ENCODE measurements at places on chromosomes 12 and 14.
A peak's percentile ranks its signal among the peaks of the same experiment; 100 is the strongest.

GRCh38 chr12:21971344-21971743, 30.1 kb upstream of the ABCC9 start:
- DNase-seq: no peak

GRCh38 chr14:73227812-73228781, 9.2 kb upstream of the PAPLN start:
- DNase-seq: no peak

DNA sequence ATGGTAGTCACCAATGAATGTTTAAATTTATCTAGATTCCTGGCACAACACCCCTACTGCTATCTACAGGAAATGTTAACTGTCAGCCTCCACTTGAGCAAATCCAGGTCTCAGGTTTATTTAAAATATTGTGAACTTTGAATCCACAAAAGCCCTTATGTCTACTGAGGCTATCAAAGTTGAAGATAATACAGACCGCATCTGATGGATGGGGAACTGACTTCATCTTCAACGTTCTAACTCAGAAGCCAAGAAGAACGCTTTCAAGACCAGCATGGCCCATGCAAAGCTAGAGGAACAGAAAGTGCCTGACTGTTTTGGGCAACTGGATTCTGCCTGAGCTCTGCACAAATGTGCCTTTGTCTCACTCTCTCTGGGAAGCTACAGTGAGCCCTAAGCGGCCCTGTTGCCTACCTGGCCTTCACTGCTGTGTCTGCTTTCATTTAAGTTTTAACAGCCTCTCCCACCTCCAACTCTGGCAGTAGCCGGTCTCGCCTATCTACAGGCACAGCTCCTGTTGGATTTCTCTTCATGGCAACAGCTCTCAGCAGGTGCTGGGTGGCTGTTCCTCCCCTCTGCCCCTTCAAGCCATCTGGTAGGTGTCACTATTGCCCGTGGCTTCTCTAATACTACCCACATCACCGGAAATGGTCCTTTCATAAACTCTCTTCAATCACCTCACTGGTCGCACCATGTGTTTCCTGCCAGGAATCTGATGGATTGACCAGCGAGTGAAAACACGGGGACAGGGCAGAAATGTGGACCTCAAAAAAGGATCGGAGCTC, 112.1 kb upstream of the OVCH1 start:
- no peak for DNase-seq

GRCh38 chr12:100826323-100826722, 31.7 kb downstream of the ANO4 start:
- DNase-seq: peak; percentile 50

DNA sequence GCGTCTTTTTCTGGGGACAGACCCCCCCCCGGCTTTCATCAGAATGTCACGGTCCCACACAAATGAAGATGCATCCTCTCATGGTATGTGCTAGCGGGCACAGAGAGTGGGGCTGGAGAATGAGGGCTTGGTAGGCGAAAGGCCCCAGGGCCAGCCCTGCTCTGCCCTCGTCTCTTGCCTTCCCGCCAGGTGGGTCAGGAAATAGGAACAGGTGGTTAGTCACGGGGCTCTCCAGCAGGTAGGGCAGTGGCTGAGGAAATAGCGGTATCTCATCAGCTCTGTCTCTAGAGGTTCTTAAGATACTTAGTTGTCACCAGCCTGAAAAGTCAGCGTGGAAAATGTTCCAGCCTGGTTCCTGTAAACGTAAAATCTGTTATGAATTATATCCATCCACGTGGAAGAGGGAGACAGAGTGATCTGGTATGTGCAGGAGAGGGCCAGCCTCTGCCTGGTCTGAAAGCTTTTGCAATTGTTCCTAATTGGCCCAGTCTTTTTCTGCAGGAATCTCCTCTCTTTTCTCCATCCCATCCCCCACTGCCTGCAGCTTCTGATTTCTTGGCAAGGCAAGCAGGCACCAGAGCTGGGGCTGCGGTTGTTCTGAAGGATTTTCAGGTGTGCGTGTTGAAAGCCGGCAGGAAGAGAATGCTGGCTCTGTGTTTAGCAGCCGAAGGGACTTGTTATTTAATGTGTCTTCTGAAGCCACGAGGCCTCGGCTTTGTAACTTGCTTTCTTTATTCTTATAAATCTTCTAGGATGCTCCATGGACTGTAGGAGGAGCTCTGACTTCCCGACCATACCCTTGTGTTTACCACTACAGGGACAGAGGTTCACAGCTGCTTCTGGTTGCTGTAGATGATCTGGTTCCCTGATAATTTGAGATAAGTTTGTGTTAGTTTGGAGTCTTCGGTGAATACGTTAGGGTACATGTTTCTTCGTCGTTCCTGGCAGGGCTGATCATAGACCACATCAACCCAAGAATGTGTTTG, 131.1 kb downstream of the CACNA1C start:
- no peak for DNase-seq

GRCh38 chr12:45540661-45541341, 188.7 kb upstream of the ARID2 start:
- no peak for DNase-seq

DNA sequence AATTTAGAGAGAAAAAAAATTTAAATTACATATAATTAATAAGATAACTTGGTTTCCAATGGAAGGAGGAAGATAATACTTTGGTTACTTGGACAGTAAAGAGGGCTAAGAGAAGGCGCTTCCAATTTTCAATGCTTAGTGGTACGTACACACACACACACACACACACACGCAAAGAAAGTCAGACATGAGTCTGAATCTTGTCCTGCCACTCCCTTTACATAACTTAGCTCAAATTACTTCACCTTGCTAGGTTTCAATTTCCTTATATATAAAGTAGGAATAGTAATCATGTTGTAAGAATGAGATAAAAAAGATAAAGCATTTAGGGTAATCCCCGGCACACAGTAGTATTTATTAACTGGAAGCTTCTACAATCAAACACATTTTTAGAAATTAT, 39.7 kb upstream of the VCPKMT start:
- DNase-seq: no peak

- DNase-seq: no peak
Measured at GRCh38 chr14:99870617-99871016, 77.4 kb downstream of the EML1 start.

Data from Ammon's horn (tissue), 1 donor.